Natural killer cell treated with Interleukin-12 subunit alpha and Interleukin-12 subunit beta and Interleukin-15 and Interleukin-18, amount 100 ng/mL, for 72 hours (primary cell): ENCODE measurements at places on chromosomes 7 and 10. TPM values are rescaled to one million over a fixed set of nuclear protein-coding genes. Genes with fewer than 3 reads are reported as not detected.

- H3K4me3 ChIP-seq: no peak overlapping the region
- no peak for DNase-seq
- H3K27ac ChIP-seq: no peak overlapping the region
- H3K27me3 ChIP-seq: peaks cover 3% of the 10 kb centered on the region
- H3K36me3 ChIP-seq: no peaks in the 10 kb centered on the region
- peaks cover 17% of the 10 kb centered on the region for H3K4me1 ChIP-seq
Measured at GRCh38 chr10:29623797-29624196, 11.0 kb downstream of the SVIL start.

- H3K27ac ChIP-seq: peak overlapping the region; percentile 62
- no peaks in the 10 kb centered on the region for H3K27me3 ChIP-seq
- peaks cover 21% of the 10 kb centered on the region for H3K36me3 ChIP-seq
Measured at GRCh38 chr7:139582671-139583155, 59.2 kb downstream of the CLEC2L start.

ADCK2 gene
- total RNA-seq: 8.2 TPM

GRCh38 chr7:105810556-105810955 is 65.8 kb downstream of the ATXN7L1 start:
- no peak overlapping the region for H3K4me3 ChIP-seq
- H3K4me1 ChIP-seq: peaks cover 66% of the 10 kb centered on the region
- no peaks in the 10 kb centered on the region for H3K36me3 ChIP-seq
- DNase-seq: no peak
- H3K27me3 ChIP-seq: no peaks in the 10 kb centered on the region
- H3K27ac ChIP-seq: peak overlapping the region; percentile 58

TNS3 gene
- 0.50 TPM for total RNA-seq

PNLIPRP1 gene
- total RNA-seq: not detected

SEMA3C gene
- total RNA-seq: not detected

DNA sequence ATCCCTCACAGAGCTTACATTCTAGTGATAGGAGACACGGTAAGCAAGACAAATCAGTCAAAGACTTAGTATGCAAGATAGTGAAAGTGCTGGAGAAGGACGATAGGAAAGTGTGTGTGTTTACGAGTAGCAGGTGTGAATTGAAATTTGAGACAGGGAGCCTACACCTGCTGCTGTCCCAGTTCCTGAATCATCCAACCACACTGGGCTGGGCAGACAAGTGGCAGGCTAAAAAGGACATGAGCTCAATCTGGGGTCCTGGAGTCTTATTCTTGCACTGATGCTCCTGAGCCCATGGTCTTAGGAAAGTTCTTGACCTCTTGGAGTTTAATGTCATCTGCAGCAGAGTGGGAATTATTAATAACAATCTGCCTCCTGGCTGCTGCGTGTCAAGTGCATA is 16.2 kb downstream of the RBP3 start:
- peak; percentile 39 for DNase-seq
- no peaks in the 10 kb centered on the region for H3K4me1 ChIP-seq
- H3K4me3 ChIP-seq: no peak overlapping the region
- H3K36me3 ChIP-seq: no peaks in the 10 kb centered on the region
- H3K27ac ChIP-seq: no peak overlapping the region
